ENCODE measurements at places on chromosomes 7 and 10.

DNA sequence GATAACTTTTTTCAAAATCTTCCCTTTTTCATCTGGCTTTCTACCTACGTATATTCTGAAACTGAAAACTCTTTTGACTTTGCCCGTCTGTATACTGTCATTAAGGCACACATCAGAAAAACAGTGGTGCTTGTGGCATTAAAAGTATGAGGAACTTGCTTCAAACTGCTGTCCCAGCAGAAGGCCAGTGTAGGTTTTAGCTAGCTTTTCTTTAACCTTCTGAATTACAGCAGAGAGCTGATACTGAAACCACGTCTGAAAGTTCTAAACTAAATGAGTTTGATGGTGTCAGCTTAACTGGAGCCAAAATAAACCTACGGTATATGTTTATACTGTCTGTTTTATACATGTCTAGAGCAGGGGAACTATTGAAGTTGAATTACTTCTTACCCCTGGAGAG, 283.4 kb downstream of the TFEC start:
- DNase-seq = no peak

DNA sequence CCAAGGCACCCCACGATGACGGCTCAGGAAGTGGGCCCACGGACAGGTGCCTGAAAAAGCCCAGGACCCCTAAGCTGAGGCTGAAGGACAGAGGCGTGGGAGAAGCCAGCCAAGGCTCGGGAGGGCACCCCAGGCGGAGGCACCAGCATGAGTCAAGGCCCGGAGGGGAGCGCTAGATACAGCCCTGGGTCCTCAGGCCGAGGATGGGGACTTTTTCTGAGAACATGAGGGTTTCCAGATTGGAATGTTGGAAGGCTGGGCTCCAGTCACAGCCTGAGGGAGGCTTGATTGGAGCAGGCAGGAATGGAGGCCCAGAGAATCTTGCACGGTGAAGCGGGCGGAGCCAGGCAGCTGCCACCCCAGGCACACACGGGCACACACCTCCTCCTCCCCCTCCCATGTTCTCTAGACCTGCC, 19.0 kb upstream of the ELFN1 start:
- DNase-seq = no peak

- no peak for DNase-seq
These were observed 25.2 kb downstream of the TASOR2 start for GRCh38 chr10:5709865-5710264.

DNA sequence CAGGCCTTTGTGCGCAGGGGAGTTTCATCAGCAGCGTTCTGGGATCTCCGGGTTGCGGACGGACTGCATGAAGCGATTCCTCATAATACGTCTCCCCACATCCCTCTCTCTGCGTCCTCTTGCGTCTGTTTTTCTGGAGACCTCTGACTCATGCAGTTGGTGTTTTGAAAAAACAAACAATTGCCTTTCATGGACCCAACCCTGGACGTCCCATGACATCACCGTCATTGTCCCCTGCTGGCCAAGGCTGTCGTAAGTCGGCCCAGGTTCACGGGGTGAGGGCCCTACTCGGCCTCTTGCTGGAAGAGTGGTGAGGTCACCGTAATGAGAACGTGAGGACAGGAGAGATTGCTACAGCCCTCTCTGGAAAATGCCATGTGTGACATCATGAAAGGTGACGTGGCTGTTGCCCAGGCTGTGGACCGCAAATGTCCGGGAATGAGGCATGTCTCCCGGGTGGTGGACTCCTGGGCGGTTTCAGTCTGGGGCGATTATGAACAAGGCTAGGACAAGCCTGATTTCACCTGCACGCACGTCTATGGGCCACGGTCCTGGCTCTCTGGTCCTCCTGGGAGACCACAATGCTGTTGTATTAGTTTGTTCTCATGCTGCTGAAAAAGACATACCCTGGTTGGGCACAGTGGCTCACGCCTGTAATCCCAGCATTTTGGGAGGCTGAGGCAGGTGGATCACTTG, 9.8 kb upstream of the MAFK start:
- no peak for DNase-seq

DNA sequence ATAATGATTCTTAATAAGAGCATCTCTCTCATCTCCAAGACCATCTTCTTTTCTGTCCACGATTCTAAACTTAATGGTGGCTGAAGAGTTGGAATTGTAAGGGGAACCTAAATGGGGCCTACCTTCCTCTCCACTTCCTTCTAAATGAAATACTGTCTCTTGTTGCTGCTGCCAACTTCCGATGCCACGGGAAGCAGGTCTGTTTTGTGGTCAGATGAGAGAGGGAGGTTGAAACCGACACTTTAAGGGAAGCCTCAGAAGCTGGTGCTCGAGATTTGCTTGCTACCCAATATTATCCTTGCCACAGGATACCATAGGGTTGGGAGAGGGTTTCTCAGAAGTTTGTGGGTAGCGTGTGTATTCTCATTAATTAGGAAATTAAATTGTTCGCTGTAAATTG, 464.1 kb downstream of the SUGCT start:
- no peak for DNase-seq

DNA sequence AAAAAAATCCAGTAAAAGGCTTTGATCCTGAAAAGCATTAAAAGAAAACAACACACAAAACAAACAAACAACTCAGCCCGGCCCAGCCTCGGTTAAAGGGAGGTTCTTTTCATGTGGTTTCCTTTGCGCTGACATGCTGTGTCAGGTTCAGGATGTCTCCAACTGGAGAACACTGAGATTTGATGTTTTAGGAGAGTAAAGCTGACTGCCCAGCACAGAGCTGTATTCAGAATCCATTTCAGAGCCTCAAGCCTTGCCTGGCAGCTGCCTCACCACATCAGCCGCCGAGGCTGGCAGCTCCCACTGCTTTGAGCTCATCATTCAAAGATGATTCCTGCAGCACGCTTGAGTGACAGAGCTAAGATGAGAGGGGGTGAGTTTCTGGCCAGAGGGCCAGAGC, 205.8 kb upstream of the LYZL1 start:
- no peak for DNase-seq

DNA sequence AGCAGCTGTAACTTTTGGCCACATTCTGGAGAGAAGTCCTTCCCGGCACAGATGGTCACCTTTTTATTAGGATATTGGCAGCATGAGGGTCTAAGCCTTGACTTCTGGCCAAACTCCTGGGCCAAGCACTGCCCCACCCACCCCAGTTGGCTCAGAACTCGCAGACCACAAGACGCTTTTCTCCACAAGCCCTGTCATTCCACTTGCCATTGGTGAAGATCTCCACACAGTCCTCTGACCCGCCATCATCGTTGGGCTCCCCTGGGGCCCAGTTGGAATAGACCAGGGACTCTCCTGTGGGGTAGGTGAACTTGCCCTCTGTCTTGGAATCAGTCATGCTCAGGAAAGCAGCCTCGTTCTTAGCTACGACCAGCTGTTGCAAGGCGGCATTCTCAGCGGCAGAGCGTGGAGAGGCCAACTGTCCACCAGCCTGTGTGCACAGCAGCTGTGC, 11.2 kb downstream of the SFTPD start:
- no peak for DNase-seq

GRCh38 chr10:30999070-30999712, 32.5 kb downstream of the ZNF438 start:
- no peak for DNase-seq

DNA sequence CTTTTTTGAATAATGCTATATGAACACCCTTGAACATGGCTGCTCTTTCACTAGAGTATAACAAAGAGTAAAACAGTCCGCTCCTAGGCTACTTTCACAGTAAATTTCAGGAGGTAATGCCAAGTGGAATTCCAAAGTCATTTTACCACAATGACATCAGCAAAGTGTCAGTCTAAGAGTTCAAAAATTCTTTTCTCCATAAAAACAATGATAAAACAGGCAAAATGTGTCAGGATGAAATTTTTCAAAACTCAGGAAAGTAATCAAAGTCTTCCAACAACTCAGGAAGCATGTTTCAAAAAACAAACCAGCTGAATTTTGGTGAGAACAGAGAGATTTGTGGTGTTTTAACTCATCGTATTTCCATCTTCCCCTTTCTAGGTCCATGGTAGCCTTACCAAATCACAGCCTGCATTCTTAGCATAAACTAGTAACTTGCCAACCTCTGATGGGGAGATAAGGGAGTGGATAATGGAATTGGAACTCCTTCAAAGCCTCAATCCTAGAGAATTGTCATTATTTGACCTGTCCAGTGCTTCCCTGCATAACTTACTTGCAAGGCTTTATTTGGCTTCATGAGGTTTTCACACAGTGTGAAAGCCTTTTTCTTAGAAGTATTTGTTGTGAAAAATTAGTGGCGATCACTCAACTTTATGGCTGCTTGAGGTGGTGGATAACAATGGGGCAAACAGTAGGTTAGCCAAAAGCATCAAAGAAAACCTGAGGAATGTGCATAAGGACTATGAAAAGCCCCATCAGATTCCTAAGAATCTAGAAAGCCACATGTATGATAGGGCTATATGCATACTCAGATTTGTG, 302.7 kb downstream of the HDAC9 start:
- DNase-seq = no peak

DNA sequence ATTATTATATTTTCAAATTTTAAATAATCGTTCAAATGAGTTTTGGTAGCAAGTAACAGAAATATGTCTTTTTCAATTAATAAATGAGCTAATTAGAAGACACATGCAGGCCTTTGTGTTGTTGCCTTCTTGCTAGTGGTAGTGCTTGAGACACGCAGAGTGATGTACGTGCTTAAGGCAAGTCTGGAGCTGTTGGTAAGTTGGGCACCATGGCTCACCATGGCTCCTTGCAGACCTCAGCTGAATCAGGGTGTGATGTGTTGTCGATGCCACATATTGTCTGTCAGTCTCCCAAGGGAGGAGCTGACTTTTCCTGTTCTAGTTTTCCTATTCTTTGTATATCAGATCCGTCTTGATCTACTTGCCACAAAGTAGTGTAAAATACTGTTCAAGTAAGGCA, 8.3 kb downstream of the CDK14 start:
- no peak for DNase-seq

DNA sequence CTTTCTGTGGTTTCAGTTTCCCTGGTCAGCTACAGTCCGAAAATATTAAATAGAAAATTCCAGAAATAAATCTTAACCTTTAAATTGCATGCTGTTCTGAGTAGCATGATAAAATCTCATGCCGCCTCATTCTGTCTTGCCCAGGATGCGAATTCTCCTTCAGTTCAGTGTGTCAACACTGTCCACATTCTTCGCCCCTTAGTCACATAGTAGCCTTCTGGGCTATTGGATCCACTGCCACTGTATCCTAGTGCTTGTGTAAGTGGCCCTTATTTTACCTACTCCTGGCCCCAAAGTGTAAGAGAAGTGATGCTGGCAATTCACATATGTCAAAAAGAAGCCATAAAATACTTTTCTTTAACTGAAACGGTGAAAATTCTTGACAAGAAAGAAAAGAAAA, 129.6 kb downstream of the ZWINT start:
- no peak for DNase-seq

GRCh38 chr7:37198041-37198905, 250.4 kb downstream of the ELMO1 start:
- DNase-seq = no peak

DNA sequence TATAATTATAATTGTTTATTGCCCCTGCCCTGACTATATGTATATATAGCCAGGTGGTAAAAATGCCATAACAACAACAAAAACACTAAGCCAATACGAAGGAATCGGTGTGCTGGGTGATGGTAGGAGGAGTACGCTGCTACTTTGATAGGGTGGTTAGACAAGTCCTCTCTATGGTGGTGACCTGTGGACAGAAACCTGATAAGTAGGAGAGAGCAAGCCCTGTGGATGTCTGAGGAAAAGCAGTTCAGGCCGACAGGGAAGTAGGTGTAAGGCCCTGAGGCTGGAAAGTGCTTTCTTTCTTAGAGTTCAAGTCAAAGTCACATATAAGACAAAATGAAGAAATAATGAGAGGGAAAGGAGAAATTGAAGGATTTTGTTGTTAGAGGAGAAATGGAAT, 823.8 kb upstream of the CELF2 start:
- no peak for DNase-seq

GRCh38 chr7:80830584-80831285, 88.1 kb downstream of the SEMA3C start:
- no peak for DNase-seq

GRCh38 chr7:30887464-30887872, 24.2 kb upstream of the AQP1 start:
- no peak for DNase-seq

DNA sequence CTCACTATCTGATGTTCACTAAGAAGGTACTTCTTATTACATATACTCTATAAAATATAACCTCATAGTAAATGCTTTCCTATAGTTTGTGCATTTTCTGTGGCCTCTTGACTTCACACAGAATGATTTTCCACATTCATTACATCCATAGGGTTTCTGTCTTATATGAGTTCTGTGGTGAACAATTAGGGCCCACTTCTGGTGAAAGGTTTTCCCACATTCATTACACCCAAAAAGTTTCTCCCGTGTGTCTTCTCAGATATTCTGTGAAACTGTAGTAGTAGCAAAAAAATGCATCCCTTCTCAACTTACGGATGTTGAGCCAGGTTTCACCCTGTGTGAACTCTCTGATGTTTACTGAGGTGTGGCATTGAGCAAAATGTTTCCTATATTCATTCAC, 119.3 kb downstream of the ZNF33B start:
- no peak for DNase-seq

DNA sequence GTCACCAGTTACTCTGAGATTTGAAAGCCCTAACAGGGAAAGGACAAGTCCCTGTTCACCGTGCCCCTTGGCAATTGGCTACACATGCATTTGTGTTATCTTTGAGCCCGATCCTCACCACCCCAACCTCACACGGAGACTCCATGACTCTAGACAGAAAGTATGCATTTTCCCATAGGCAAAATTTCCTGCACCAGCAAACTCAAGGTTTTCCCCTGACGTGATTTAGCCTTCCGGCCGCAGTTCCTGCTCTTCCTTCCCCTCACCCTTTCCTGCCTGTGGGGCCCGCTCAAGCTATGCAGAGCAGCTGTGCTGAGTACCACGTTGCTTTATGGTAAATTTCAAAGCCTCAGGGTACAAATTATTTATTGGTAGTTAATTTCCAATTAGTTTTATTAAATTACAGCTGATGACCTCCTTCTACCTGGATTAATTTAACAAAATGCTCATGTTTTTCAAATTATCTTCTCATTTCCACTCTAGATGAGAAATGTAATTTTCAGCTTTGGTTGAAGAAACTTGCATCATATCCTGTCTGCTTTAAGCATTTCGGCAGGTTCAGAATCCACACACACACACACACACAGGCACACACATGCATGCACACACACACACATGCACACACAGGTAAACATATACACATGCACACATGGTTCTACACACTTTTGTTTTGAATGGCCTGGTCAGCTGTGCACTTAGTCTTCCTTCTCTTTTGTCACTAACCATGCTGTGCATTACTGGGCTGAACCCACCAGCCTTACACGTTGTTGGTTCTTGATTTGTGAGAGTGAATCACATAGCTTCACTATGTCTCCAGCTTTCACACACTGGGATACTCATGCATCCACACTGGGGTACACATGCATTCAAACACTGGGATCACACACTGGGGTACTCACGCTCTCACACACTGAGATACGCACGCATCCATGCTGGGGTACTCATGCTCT, 283.1 kb upstream of the PITRM1 start:
- no peak for DNase-seq

DNA sequence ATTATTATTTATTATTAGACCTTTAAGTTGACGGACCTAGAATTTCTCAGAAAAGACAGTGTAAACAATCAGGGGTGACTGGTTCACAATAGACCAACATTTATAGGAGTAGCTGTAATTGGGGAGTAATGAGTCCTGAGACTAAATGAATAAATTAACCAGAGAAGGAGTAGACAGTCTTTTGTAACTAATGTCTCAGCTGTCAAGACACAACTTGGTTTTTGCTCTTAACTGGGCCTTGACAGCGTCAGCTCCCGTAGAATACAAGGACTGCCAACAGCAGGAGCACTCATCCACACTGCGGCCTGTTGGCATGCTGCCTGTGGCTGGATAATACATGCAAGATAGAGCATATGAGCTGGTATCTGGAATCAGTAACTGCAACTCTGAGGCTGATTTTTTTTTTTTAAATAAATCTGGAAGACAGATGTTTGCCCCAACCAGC, 123.9 kb downstream of the CACNA2D1 start:
- no peak for DNase-seq

Data from activated T-cell treated with anti-CD3 and anti-CD28 coated beads for 24 hours (primary cell).